Brain (organoid and tissue), 16 donors: ENCODE measurements at places on chromosomes 5 and 9.
A peak's percentile ranks its signal among the peaks of the same experiment; 100 is the strongest.

DNA sequence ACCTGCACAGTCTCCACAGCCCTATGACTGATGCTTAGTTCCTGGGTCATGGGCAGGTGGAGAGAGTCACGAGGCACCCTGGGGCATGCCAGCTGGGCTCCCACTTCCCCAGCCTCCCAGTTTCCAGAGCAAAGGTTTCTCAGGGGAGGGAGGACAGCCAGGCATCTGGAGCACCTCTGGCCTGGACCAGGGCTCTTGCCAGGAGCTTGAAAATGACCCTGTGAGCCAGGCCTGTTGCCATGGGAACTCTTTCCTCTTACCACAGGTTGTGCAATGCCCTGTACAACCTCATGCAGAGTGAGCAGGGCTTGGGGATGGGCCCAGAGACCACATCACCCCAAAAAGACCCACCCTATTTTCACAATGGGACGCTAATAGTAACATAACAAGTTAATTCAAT is 113.1 kb downstream of the PSD2 start:
- no peak for DNase-seq

DNA sequence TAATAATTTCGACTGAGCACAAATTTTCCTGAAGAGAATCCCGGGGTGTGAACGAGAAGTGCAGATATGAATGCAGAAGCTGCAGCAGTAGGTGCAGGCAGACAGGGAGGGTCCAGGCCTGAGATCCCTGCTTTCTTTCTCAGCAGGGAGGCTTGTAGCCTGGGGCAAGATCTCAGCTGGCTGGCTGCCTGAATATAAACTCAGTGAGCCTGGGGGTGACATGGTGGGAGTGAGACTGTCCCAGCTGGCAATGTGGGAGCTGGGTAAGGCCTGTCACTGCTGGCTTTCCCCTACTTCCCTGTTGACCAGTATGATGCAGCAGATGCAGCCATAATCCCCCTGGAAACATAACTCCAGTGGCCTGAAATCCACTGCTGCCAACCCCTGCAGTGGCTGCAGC is 325.2 kb downstream of the CETN3 start:
- DNase-seq = no peak

DNA sequence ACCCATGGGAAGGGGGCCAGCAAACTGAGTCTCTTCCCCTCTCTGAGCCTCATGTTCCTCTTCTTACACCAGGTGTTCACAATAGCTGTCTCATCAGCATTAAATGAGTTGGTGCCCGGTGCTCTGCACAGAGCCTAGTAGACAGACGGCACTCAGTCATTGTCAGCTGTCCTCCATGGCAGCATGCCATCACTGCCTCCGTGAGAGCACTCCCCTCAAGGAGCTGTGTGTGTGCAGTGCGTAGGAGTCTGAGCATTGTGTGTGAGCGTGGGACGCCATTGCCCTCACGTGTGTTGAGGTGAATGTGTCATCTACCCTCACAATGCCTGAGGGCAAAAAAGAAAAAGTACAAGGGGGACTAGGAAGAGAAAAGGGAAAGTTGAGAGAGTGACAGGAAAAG is 536.5 kb downstream of the CDK5RAP2 start:
- DNase-seq = peak; percentile 58

- no peak for DNase-seq
Measured at GRCh38 chr9:104950838-104951237, 22.9 kb upstream of the ABCA1 start.

DNA sequence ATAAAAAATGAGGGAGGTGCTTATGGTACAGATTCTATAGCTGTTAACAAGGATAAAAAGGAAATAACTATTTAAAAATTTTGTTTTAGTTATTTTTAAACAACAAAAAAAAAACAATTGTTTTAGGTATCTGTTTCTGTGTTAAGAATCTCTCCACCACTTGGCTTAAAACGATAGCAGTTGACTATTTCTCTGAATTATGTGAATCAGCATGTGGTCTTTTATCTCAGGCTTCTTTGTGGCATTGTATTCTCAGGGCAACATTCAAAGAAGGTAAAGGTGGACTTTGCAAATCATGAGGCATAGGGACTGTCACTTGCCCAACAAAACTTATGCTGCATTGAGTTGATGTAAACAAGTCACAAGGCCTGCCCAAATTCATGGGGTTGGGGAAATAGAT is 55.2 kb downstream of the ERBIN start:
- no peak for DNase-seq

DNA sequence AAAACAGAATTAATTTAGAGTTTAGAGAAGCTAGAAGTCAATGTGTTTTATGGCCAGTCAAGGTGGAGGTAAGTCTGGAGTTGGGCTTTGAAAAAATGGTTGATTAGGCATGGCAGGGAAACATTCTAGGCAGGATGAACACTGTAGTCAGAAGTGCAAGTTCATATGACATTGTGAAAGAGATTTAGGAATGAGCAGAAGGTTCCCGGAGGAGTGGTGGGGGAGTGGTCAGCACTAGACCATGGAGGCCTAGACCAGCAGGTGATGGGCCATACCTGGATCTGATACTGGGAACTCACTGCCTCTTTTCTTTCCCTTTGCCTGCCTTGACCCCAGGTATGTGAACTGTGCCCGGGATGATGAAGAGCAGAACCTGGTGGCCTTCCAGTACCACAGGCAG is 16.6 kb downstream of the PRDM9 start:
- DNase-seq = no peak

DNA sequence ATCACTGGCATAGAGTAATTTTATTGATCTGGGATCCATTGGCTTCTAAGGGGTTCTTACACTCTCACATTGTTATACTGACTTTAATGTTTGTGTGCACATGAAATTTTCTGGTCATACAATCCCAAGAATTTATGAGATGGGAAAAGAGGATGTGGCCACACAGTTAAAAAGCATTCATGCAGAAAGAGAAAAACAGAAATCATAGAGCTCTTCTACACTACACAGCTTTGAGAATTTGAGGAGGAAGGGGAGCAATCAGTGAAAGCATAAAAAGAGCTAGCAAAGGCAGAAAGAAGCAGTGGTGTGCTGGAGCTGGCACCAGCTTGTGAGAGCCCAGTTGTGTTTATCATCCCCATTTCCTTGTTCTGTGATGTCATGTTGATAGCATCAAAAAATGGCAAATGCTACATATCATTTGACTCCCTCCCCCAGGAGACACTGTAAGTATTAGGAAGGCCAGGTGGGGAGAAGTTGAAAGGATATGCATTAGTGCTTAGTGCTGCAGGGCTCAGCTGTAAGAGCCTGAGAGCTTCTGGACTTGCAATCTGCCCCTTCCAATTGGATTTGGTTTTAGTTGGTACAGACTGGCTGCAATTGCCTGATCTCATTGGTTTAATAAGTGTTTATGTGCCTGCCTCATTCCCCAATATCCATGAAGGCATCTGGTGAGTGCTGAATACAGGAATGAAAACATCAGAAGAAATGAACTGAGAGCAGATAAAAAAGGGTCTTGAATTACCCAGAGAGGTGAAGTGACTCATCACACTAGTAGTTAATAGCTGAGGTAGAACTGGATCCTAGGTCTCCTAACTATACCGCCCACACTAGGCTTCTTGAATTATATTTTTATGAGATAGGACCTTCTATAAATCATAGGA is 30.9 kb downstream of the RHOBTB3 start:
- no peak for DNase-seq

- DNase-seq = no peak
Measured at GRCh38 chr9:3441197-3441816, 84.5 kb downstream of the RFX3 start.

- peak; percentile 35 for DNase-seq
Measured at GRCh38 chr5:1886846-1887587, 4.3 kb upstream of the IRX4 start.

GRCh38 chr9:131873335-131873734 is 133.5 kb upstream of the RAPGEF1 start:
- DNase-seq = no peak

GRCh38 chr5:114430532-114430931 is 68.7 kb downstream of the KCNN2 start:
- no peak for DNase-seq

DNA sequence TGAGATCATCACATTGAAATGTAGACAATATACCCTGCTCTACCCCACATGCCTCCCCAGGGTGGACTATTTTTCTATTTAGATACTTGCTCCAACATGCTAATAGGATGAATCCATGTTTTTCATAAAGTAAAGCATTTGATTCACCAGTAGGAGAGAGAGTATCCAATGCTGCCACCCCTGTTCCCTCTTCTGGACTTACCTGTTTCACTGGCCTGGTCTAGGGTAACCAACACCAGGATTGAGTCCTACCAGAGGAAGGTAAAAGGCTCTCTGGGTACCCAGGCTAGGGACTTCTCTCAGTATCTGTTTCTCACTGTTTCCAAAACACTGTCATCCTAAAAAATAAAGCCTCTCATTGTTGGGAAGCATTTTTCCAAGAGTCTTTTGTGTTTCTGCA is 30.2 kb upstream of the GABRP start:
- no peak for DNase-seq

DNA sequence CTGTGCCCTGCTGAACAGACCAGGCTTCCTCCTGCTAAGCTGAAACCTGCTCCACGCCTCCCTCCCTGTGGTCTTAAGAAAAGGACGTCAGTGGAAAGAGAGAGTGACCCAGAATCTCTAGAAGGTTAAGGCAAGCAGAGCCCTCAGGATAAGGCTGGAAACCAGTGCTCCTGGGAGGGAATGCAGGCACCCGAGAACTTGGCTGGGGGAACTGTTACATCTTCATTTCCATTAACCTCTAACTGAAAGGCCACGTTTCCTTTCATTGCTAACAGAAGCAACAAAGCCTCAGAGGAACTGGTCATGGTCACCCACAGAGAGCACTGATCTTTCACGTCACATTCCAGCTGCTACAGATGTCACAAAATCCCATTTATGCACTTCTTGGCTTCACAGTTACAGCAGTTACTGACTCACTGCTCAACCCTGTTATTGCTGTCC is 26.1 kb upstream of the AKNA start:
- DNase-seq = peak; percentile 74

GRCh38 chr5:151459680-151460324 is 12.4 kb downstream of the SLC36A1 start:
- DNase-seq = no peak

DNA sequence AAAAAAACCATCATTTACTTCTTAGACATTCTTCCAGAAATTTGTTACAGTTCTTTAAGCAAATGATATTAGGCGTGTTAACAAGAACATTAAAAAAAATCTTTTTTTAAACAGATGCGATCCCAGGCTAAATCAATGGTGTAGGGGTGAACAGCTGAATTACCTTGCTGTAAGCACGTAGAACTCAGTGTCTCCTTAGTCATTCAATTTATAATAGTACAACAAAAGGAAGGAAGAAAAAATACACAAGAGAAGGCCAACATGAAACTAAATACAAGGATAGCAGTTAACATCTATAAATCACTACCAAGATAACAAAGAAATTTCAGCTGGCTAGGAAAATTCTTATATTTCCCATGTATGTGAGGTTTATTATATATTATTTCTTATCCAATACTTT is 35.4 kb downstream of the AGXT2 start:
- no peak for DNase-seq

- DNase-seq = no peak
Measured at GRCh38 chr9:23677446-23677845, 148.6 kb downstream of the ELAVL2 start.

DNA sequence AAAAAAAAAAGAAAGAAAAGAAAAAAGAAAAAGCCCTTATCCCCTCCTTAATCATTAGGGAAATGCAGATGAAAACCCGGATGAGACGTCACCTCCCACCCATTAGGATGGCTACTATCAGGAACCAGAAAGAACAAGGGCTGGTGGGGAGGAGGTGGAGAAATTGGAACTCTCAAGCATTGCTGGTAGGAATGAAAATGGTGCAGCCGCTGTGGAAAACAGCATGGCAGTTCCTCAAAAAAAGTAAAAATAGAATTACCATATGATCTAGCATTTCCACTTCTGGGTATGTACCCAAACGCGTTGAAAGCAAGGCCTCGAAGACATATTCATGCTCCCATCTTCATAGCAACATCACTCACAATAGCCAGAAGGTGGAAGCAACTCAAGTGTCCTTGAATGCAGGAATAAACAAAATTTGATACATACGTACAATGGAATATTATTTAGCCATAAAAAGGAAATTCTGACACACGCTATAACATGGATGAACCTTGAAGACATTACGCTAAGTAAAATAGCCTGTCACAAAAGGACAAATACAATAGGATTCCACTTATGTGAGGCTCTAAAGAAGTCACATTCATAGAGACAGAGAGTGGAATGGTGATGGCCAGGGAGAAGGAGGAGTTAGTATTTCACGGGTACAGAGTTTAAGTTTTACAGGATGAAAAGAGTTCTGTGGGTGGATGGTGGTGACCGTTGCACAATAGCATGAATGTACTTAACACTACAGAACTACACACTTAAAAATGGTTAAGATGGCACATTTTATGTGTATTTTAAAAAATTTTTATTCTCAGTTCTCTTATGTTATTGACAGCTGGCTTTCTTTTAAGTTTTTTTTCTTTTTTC is 166.8 kb upstream of the IER5L start:
- DNase-seq = no peak
